ENCODE measurements at places on chromosomes 7 and 10. TPM values are rescaled to one million over a fixed set of nuclear protein-coding genes. Genes with fewer than 3 reads are reported as not detected.

The ZC3HAV1L gene
- 9.3 TPM for total RNA-seq

The GIMAP4 gene
- total RNA-seq: not detected

The AQP1 gene
- not detected for total RNA-seq

The MRLN gene
- not detected for total RNA-seq

The CTAGE8 gene
- 3.7 TPM for total RNA-seq

The NPY4R2 gene
- not detected for total RNA-seq

The RADIL gene
- not detected for total RNA-seq

The SUFU gene
- total RNA-seq: 3.4 TPM

The MACC1 gene
- total RNA-seq: 1.4 TPM

The CHRM2 gene
- total RNA-seq: not detected

All from hair follicular keratinocyte (primary cell).